ENCODE measurements at places on chromosomes 3 and 15.

- DNase-seq = no peak
Observed at GRCh38 chr15:54803134-54803808, 393.5 kb downstream of the RSL24D1 start.

GRCh38 chr3:60856257-60857046 lies 394.8 kb downstream of the FHIT start:
- no peak for DNase-seq

GRCh38 chr3:45509038-45509767 lies 85.3 kb upstream of the LIMD1 start:
- DNase-seq = peak; percentile 58

DNA sequence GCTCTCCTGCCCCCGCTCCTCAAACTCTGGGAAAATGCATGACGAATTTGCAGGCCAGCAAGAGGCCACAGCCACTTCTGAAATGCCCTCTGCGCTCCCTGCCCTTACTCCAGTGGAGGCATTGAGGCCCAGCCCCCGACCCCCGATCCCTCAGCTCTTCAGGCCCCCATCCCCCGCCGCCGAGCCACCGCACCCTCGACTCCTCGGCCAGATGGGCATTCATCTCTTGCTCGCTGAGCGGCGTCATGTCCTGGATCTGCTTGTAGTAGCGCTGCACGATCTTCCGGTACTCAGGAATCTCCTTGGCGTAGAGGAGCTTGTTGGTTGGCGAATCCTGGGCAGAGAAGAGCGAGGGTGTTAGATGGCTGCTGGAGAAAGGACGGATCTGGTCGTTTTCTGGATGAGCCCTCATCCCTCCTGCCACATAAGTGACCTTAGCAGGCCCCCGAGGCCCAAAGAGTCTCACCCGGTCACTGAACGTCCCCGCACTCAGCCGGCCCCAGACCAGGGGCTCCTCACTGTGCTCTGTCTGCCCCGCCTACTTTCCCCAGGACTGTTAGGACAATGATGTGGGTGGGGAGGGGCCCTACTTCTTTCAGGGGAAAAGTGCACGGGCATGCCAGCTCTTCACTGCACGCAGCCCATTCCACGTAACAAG lies 14.0 kb downstream of the H1-8 start:
- DNase-seq = no peak

DNA sequence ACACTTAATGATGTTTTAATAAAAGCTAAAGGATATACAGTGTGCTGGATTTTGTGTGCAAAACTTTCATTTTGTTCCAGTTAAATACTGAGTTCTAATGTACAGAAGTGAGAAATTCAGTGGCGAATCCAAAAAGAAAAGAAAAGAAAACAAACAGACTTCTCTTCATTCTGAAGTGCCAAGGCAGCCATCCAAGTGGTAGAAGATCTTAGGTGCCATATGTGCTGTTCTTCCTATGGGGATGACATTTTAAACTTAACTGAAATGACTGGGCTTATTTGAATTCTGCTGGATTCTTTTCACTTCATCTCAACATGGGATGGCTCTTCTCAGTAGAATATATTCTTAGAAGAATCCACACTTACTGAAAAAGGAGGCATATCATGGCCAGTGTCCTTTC lies 416.5 kb downstream of the ROBO2 start:
- DNase-seq = no peak

DNA sequence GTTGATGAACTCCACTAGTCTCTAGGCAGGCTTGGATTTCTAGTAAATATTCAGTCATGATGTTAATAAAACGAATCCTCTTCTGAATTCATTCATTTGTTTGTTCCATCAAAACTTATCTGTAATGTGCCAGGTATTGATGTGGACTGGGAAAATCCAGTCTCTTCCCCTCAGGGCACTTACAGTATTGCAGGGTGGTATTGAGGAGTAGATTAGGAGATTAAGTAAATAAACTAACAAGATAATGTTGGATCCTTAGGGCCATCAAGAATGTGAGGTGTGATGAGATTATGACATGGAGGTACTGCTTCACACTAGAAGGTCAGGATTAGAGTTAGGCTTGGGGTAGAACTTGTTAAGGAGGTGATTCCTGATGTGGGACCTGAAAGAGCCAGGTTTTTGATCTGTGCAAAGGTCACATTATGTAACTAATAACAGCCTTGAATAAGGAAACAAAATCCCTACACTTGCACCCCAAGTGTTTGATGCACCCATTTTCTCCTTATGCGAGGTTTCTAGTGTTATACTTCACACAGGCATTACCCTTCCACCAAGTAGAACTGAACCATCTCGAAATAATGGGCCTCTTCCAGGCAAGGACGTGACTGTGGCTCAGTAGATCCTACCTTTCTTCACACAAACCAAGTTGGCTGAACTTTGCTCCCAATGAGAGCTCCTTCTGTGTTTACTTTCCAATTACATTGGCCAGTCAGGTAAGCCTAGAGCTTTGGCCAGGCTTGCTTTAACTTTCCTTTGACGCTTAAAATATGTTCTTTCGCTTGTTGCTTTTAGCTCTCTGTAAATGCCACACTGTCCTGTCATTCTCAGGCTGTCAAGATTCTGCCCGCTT lies 16.7 kb downstream of the MCTP2 start:
- no peak for DNase-seq

DNA sequence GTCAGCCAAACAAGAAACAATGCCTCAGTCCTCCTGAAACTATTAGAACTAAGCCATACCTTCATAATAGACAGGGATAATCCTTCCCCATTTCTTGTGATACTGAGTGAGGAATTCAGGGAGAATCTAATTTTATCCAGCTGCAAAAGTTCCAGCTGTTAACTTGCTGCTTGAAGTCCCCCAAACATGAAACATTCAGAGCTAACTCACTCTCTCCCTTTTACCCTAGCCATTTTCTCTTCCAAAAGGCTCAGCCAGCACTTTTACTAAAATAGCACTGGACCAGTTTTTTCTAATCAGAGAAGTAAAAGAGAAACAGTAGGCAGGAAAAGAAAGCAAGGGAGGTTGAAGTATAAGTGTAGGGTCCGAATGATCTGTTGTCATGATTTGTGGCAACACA lies 268.1 kb downstream of the TAFA4 start:
- DNase-seq = peak; percentile 21

GRCh38 chr3:58858126-58858525 lies 191.6 kb upstream of the FAM3D start:
- peak; percentile 24 for DNase-seq

DNA sequence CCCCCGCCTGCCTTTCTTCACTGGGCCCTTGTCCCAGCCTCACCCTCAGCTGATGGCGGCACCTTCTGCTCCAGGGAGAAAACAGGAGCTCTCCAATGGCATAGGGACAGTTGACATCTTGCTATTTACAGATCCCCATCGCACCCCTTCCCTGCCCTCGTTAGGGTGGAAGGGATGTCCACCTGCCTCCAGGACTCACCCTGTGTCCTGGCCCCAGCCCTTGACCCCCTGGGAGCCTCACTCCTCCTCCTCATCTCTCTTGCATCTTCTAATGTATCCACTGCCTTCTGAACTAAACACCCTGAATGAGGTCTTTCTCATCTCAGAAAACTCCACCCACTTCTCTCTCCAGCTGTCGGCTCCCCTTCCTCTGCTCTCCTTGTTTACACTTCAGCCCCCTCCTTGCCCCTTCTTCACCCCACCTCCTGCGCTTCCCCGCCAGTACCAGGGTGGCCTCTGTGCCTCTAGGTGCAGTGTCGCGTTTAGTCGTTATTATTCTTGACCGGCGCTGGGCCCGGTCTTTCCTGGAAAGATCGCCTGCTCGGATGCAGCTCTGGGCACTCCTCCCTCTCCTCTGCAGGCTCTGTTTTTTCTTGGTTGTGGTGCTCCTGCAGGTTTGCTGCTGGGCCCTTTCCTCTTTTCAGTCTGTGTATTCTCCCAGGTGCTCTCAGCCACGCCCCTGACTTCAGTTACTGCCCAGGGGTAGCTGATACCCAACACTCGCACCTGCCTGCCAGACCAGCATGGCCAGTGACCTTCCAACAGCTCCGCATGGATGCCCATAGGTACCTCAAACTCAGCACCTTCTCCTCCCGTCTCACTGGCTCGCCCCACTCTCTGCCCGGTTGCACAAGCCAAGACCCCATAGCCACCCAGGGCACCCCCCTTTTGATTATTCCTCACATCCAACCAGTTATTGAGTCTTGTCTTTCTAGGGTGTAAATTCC lies 42.9 kb downstream of the PML start:
- no peak for DNase-seq

- DNase-seq = no peak
Observed at GRCh38 chr3:112084980-112085705, 1.0 kb upstream of the C3orf52 start.

- DNase-seq = no peak
Observed at GRCh38 chr3:134768837-134769236, 26.2 kb upstream of the EPHB1 start.

DNA sequence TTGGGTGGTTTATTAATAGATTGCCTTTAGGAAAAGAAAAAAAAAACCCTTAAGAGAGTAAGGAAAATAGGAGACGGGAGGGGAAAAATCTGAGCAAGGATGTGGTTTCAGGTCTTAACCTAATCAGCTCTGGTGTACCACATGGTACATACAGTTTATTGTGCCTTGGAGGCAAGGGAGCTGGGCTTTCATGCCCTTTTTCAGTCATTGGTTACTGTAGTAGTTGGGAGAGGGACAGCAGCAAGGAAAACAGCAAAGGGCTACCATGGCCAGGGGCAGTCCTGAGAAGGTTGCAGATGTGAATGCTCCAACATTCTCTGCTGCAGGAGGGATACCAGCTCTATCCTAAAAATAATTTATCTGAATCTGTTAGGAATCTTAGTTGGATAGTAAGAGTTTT lies 5.9 kb downstream of the CMC1 start:
- DNase-seq = no peak

GRCh38 chr15:50257332-50257731 lies 8.2 kb downstream of the HDC start:
- no peak for DNase-seq

DNA sequence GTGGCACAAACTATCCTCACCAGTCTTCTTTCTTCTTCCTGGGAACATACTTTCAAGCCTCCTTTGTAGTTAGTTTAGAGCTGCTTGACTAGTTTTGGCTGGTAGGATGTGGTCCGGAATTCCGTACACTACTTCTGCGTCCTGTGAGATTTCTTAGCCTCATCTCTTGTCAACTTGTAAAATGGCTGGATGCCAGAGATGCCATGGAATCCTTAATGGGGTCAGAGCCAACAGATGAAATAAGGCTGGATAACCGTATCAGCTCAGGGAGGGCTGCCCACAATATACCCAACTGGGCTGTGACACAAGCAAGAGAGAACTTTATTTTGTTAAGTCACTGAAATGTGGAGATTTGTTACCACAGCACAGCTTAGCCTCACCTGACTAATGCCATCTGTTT lies 466.9 kb upstream of the MDFIC2 start:
- no peak for DNase-seq

GRCh38 chr15:36389107-36389506 lies 190.3 kb upstream of the CDIN1 start:
- DNase-seq = no peak

- DNase-seq = peak; percentile 50
Observed at GRCh38 chr3:5051772-5052171, 70.3 kb upstream of the ARL8B start.

- DNase-seq = no peak
Observed at GRCh38 chr15:42094512-42094963, at the start of gene PLA2G4D. Gene PLA2G4D (minus strand): TSS chr15:42094562. CDS start chr15:42094459, 103 bp downstream.

GRCh38 chr3:178851564-178851963 lies 220.0 kb downstream of the ZMAT3 start:
- no peak for DNase-seq

DNA sequence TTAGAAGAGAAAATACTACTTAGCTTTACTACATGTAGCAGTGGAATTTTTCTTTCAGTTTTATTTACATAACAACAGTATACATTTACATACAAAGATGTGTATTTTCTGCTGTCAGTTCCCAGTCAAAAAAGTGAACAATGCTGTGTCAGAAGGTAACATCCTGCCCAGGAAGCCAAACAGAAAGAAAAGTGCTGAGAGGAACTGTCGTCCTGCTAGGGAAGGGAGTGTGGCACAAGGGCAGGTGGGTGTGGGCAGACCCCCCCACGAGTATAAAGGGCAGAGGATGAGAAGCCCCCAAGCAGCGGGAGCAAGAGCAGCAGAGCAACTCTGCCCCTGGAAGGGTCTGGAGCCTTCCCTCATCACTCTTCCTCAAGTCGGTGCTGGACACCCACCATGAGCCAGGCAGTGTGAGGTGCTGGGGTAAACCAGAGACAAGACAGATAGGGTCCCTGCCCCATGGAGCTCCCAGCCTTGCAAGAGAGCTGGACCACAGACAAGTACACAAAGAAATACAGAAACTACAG lies 39.7 kb downstream of the TBC1D2B start:
- no peak for DNase-seq

DNA sequence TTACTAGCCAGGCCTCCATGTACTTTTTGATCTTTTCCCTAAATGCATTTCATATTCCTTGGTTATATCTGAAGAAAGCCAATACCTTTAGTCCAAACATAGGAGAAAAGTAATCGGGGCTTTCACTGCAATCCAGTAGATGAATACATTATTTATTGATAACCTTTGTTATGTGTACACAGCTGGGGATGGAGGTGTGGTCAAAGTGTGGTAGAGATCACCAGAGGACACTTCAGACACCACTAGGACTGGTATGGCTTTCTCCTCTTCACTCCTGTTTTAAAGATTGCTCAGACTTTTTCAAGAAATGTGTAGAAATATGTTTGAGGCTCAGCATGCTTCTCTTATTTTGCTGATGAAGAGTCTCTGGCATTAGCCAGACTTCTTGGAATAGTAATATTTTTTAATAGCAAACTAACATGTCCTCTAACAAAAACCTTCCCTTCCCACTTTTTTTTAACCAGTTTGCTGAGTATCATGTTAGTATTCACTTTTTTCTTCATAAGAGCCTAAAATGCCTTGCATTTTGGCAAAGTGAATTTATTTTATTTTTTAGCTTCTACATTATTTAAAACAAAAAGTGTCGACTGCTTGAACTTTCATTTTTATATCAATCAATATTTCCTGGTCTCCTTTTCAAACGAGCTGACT lies 65.6 kb upstream of the MBNL1 start:
- no peak for DNase-seq

- DNase-seq = no peak
Observed at GRCh38 chr3:70186221-70186620, 126.2 kb downstream of the MDFIC2 start.

GRCh38 chr15:57565311-57565710 lies 26.4 kb upstream of the MYZAP start:
- no peak for DNase-seq

- DNase-seq = no peak
Observed at GRCh38 chr3:30793740-30794139, 100.7 kb downstream of the GADL1 start.

- DNase-seq = no peak
Observed at GRCh38 chr3:134904241-134904771, 109.2 kb downstream of the EPHB1 start.

Data from tongue (tissue), 3 donors.